Sigmoid colon (tissue), 7 donors: ENCODE measurements at places on chromosomes 4 and X.

DNA sequence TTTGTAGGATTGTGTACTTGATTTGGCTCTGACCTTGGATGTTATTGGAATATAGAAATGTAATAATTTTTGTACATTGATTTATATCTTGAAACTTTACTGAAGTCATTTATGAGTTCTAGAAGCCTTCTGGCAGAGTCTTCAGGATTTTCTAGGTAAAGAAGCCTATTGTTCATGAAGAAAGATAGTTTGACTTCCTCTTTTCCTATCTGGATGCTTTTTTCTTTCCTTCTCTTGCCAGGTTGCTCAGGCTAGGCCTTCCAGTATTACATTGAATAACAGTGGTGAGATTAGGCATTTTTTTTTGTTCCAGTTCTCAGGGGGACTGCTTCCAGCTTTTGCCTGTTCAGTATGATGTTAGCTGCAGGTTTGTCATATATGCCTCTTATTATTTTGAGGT is 191.1 kb downstream of the NAA11 start:
- no peak overlapping the region for H3K4me3 ChIP-seq
- no peak overlapping the region for H3K27ac ChIP-seq
- no peak for DNase-seq
- H3K4me1 ChIP-seq, result peaks cover 9% of the 10 kb centered on the region
- no peaks in the 10 kb centered on the region for H3K27me3 ChIP-seq

DNA sequence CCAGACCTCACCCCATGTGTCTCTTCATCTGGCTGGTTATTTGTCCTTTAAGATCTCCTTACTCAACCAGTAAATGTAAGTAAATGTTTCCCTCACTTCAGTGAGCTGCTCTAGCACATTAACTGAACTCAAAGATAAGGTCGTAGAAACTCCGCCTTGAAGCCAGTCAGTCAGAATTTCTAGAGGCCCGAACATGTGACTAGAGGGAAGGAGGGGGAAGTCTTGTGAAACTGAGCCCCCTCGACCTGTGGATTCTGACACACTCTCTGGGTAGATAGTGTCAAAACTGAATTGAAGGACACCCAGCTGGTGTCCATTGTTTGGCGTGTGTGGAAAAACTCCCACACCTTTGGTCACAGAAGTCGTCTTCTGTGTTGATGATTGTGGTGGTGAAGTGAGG is 933.9 kb downstream of the ADGRL3 start:
- no peaks in the 10 kb centered on the region for H3K4me1 ChIP-seq
- DNase-seq, result no peak
- H3K27ac ChIP-seq, result no peak overlapping the region

DNA sequence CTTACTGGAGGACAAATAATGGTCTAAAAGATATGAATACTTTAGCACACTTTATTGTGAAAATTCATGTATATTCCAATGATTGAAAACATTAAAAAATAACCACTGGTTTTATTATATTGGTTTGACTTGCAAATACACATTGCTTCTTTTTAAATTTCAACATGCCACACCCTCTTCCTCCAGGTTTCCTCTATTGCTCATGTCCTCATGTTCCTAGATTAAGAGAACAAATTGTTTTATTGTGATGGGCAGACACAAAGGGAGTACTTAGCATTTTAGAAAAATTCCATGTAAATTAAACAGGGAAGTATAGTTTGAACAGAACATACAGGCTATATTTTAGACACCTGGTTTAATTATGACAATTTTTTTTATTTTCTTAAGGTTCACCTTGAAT is 230.6 kb upstream of the GPRIN3 start:
- no peaks in the 10 kb centered on the region for H3K36me3 ChIP-seq
- H3K4me3 ChIP-seq, result no peak overlapping the region
- no peak for DNase-seq
- no peaks in the 10 kb centered on the region for H3K4me1 ChIP-seq

GRCh38 chrX:66005830-66006449 is 33.9 kb downstream of the VSIG4 start:
- no peaks in the 10 kb centered on the region for H3K4me1 ChIP-seq
- no peak overlapping the region for H3K27ac ChIP-seq
- no peaks in the 10 kb centered on the region for H3K27me3 ChIP-seq
- H3K36me3 ChIP-seq, result no peaks in the 10 kb centered on the region
- no peak for DNase-seq
- H3K4me3 ChIP-seq, result no peak overlapping the region

DNA sequence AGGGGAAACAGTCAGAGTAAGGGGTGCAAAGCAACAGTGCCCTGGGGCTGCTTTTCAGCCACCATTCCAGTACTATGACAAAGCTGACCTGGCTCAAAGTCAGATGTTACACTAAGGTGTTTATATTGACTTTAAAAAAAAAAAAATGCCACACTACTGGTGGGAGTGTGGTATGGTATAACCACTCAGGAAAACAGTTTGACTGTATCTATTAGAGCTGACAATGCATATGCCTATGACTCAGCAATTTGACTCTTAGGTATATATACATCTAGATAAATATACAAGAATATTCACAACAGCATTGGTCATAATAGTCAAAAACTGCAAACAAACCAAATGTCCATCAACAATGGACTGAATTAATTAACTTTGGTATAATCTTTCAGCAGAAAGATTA is 15.0 kb downstream of the ASB9 start:
- no peak overlapping the region for H3K27ac ChIP-seq
- no peak for DNase-seq
- no peaks in the 10 kb centered on the region for H3K4me1 ChIP-seq
- H3K36me3 ChIP-seq, result no peaks in the 10 kb centered on the region
